T-helper 2 cell (primary cell): ENCODE measurements at places on chromosomes 13 and 19.

- no peak for DNase-seq
Measured at GRCh38 chr13:76398425-76398824, 487.8 kb downstream of the KCTD12 start.

DNA sequence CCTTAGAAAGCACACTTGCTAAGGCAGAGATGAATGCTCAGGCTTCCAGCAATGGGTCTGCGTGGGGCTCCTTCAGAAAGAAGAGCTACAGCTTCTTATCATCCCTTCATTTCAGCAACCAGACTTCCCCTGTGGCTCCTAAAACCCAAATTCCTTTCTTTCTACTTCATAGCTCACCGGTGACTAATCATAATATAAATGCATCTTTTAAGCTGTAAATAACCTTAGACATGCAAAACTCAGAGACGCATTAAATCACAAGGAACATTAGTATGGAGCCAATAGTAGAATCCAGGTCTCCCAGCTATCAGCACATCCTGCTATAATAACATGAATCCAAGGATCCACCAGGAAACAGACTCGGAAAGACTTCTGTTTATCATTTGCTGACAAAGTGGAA, 375.6 kb downstream of the COG6 start:
- no peak for DNase-seq

GRCh38 chr19:9966448-9966847, 30.1 kb upstream of the OLFM2 start:
- DNase-seq: no peak

- DNase-seq: no peak
Measured at GRCh38 chr13:45108716-45109101, 11.6 kb upstream of the GTF2F2 start.

DNA sequence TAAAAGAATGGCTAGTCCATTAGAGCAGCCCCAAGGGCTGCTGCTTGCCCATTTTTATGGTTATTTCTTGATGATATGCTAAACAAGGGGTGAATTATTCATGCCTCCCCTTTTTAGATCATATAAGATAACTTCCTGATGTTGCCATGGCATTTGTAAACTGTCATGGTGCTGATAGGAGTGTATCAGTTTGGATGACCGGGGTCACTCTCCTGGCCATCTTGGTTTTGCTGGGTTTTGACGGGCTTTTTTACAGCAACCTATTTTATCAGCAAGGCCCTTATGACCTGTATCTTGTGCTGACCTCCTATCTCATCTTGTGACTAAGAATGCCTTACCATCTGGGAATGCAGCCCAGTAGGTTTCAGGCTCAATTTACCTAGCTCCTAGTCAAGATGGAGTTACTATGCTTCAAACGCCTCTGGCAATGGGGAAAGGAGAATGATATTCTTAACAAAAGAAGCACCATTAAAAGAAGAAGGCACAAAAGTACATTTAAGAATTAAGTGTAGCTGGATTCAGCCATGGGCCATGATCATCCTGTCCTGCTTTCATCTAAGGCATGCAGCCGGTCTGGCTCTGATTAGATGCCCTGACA, 1156.0 kb downstream of the PCDH9 start:
- no peak for DNase-seq

DNA sequence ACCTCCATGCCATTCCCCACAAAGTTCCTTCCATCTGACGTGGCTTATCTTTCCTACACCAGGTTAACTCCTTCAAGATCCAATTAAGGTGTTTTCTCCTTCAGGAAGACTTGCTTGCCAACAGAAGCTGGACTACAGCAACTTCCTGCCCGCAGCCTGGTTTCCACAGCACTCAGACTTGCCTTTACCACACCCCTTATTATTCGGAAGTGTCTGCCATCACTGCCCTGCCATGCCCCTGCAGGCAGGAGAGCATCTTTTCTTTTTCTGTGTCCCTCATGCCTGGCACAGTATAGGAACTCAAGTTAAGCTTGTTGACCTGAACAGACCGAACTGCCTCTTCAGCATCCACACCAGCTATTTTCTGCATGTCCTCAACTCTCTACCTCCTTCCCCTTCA, 168.0 kb downstream of the FOXO1 start:
- DNase-seq: no peak

DNA sequence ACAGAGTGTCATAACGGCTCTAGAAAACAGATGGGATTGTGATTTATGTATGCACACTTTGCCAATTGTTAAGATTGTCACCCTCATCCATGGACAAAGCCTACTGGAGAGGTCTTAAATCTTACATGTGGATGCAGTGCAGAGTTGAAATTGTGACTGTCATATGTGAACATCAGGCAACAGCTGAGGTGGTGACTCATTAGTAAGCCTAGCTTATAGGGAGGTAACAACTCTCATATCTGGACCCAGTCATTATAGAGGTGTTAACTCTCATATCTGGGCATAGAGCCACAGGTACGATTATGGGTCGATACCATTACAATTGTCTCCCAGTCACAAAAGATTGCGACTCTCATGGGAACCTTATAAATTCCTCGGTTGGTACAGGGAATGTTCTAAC, 29.8 kb upstream of the ZNF254 start:
- no peak for DNase-seq

- no peak for DNase-seq
Measured at GRCh38 chr19:16456652-16457194, 15.0 kb downstream of the EPS15L1 start.

DNA sequence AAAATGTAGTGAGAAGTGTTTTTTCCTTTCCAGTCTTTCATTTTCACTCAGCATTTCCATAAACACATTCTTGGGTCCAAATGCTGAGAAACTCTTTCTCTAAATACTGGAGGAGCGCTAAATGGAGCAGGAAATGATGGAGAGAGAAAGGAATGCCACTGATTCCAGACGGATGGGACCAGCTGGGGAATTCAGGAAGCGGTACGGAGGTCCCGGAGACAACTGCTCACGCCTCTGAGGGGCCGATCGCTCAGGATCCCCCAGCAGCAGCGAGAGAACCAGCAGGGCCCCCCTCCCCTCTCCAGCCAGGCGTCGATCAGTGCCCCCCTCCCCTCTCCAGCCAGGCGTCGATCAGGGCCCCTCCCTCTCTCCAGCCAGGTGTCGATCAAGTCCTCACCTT, 13.2 kb downstream of the RASA3 start:
- DNase-seq: no peak
